ENCODE measurements at places on chromosomes 4 and X.
A peak's percentile ranks its signal among the peaks of the same experiment; 100 is the strongest.

DNA sequence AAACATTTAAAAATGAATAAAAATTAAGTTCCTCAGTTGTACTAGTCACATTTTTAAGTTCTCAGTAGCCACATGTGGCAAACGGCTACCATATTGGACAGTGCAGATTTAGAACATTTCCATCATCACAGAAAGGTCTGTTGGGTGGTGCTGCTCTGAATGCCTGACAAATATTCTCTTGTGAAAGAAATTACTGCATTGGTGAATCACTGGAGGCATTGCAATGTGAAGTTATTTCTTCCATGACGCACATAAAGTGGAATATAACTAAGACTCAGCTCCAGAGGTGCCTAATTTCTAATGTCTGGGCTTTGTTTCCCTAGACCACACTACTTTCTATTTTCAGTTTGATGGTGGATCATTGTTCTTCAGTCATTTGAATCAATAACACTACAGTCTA is 44.9 kb downstream of the CLNK start:
- DNase-seq, result no peak

DNA sequence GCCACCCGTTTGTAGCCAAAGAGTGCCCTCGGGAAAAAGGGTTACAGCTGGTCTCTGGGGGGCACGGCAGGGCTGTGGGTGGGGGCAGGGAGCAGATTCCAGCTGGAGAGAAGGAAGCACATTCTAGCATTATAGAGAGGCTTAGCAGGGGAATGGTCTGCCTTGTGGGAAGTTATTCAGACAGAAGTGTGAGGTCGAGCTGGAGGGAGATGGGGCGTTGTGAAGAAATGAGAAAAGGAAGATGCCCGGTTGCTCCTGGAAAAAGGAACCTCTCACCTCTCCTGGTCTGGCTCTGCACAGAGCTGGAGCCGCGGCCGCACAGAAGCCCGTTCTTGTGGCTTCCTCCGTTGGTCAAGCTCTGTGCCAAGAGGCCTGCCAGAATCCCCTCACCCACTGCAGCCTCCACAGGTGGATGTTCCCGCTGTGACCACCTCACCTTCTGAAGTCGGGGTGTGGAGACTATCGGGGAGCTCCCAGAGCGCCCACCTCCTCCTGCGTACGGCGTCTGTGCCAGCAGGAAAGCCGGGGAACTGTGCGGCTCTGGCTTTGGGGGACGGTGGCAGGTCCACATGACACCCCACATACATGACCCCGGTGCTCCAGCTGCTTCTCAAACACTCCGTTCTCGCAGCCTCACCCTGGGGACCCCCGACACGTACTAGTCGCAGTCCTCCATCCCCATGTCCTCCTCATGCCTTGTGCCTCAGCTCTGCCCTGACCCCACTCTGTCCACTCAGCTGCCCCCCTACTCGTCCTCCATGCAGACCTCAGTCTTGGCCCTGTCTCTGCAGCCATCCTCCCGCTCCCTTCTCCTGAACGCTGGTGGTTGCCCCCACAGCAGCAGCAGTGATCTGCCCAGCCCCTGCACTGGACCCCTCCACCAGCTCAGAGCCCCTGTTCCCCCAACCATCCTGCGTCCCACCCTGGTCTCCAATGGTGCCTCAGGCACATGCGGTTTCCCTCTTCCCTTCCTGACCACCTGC is 52.2 kb upstream of the HGFAC start:
- DNase-seq, result no peak

GRCh38 chrX:20116577-20117240 is at the start of gene MAP7D2:
MAP7D2 (minus strand) TSS chrX:20116907; CDS start chrX:20116879, 28 bp downstream.
- DNase-seq, result no peak

GRCh38 chr4:26896636-26897035 is 36.0 kb downstream of the STIM2 start:
- no peak for DNase-seq

- DNase-seq, result no peak
Measured at GRCh38 chr4:108192056-108192455, 23.3 kb upstream of the LEF1 start.

GRCh38 chrX:101287402-101287801 is 3.7 kb downstream of the TAF7L start:
- DNase-seq, result peak; percentile 11

DNA sequence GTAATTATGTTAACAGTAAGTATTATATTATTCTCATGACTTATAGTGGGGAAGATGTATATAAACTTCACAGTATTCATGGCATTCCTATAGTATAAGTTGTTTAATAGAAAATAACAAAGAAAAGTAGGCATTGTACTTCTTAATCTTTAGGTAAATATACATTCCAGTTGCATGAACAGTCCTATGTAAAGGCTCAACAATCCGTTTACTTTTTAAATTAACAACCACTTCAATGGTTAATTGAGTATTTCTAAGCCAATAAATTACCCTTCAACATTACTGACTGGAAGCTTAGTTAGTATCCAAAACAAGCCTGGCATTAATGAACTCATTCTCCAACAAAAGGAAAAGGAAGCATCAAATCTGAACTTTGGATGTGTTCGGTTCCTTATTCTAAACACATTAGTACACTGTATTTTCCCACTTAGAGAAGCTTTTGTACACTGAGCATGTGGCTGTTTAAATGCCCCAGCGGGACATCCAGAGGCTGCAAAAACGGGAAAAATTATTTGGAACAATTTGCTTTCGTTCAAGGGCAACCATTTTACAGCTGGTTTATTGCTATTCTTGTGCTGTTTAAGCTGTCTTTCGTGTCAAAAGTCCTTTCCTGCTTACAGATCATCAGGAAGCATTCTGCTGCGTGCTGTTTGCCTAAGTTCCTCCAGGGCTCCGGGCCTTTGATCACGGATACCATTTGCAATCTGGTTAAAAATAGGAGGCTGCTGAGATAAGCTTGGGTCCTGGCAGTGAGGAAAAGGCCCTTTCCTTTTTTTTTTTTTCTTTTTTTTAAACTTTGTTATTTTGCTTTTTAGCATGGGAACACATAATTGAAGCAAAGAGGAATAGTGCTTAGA is 460.3 kb downstream of the SPRY1 start:
- no peak for DNase-seq

- DNase-seq, result no peak
Measured at GRCh38 chrX:53768451-53768850, 81.9 kb upstream of the HUWE1 start.

DNA sequence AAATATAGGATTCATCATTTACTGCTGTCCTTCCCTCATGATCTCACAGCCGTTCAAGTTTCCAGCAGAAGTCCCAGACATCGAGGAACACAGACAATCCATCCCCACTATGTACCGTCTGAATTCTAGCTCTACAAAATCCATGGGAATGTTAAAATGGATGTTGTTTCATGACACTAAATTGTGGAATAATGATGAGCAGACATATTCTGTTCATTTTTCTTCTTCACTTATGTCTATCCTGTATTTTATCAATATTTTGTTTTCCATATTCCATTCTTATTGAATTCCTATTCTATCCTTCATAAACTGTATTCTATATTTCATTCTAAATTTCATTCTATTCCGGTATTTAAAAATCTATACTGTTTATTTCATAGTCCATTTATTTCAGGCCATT is 71.8 kb downstream of the NUDT10 start:
- DNase-seq, result no peak

GRCh38 chr4:180106122-180106521 is 2137.1 kb upstream of the TENM3 start:
- no peak for DNase-seq

Data from NCI-H2107 (cell line).